Upper lobe of left lung (tissue), 6 donors: ENCODE measurements at places on chromosomes 13 and 19.

- no peak for DNase-seq
Measured at GRCh38 chr13:22141716-22142115, 470.8 kb downstream of the FGF9 start.

DNA sequence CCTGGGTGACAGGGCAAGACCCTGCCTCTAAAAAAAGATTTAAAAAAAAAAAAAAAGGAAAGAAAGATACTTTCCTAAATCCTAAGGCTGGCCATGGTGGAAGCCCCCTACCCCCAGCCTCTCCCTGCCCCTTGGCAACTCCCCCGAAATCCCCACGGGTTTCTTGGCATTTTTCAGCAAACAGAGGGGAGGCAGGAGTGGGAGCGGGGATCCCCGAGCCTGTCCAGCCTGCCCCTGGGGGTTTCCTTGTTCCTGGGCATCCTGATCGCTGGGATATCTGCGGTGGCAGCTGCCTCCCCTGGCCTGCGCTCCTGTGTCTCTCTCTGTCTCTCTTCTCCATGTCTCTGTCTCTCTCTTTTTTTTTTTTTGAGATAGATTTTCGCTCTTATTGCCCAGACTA, 3.4 kb upstream of the EBI3 start:
- DNase-seq = no peak

DNA sequence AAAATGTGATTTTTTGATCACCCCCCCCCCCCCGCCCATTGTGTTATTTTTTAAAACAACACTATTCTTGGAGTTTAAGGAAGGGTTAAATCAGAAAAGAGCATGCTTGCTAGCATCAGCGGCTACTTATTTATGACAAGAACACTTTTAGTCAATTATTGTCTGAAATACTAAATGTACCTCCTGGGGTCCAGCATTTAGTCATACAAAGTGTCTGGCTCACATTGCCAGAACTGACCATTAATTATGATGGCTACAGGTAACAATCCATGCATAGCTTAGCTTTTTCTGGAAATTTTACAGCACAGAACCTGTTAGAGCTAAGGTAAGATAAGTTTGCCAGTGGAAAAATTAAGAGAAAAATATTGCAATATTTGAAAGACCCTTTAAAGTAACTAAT, 90.1 kb downstream of the PCDH9 start:
- DNase-seq = no peak

GRCh38 chr13:79966059-79966458, 374.9 kb downstream of the SPRY2 start:
- no peak for DNase-seq

DNA sequence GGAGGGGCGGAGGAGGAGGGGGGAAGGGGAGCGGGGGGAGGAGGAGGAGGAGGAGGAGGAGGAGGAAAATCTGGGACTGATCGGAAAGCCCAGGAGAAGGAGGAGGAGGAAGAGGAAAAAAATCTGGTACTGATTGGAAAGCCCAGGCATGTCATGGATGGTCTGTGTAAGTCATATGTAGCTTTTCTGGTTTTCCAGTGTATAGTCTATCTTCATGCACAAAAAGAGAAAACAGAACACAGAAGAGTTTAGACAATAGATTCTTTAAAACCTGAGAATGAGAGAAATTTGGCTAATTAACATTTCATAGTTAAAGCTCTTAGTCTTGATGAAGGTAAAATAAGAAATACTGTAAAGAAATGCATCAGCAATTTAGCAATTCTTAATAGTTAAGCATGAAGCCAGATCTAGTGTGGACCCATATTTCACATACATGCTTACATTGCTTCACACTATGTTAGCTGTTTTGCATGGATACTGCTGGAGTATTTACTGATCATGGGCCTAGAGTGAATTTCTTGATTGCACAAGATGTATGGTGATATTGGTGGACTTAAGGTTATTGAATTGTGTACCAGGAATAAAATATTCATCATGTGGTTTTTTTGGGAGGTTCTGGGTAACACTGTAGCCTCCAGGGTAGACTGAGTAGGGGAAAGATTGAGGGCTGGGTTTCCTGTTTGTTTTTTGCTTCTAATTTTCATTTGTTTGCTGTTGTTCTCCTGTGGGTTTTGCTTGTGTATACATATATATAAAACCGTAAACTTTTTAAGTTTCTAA, 41.4 kb downstream of the SUCLA2 start:
- DNase-seq = no peak

DNA sequence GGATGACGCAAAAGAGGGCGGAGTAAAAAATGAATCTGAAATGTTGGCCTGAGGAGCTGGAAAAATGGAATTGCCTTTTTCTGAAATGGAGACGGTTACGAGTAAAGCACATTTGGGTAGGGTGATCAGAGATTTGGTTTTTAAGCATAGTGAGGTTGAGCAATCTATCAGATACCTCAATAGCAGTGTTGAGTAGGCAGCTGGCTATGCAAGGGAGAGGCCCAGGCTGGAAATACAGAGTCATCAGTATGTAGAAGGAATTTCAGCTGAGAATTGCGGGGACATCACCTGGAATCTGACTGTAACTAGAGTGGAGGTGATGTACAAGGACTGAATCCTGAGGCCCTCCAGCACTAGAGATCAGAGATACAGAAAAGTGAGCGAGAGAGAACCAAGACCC, 224.8 kb downstream of the LMO7 start:
- no peak for DNase-seq

DNA sequence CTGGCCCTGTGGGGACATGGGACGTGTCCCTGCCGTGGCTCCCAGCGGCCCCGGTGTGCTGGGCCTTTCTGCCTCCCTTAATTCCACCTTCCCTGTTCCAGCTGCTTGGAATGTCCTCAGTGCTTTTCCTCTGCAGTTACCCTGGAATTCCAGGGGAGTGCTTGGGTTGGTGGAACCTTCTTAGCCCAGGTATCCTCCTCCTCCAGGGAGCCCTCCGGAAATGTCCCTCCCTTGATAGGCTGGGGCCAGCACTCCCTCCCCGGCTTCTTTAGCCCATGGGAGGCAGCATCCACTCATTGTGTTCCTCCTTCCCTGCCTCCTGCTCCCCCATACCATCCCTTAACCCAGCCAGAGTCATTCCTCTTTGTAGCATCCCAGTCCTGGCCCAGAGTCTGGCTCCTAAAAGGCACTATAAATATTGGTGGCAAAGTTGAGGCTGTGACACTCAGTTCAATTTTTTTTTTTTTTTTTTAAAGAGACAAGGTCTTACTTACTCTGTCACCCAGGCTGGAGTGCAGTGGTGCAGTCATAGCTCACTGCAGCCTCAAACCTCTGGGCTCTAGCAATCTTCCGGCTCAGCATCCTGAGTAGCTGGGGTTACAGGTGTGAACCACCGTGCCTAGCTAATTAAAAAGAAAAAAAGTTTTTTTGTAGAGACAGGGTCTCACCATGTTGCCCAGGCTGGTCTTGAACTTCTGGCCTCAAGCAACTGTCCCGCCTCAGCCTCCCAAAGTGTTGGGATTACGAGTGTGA, 13.7 kb upstream of the SLC7A10 start:
- no peak for DNase-seq
